ENCODE measurements at places on chromosomes 12 and 14.

GRCh38 chr12:79233341-79233781 is 368.8 kb downstream of the SYT1 start:
- no peak for DNase-seq

DNA sequence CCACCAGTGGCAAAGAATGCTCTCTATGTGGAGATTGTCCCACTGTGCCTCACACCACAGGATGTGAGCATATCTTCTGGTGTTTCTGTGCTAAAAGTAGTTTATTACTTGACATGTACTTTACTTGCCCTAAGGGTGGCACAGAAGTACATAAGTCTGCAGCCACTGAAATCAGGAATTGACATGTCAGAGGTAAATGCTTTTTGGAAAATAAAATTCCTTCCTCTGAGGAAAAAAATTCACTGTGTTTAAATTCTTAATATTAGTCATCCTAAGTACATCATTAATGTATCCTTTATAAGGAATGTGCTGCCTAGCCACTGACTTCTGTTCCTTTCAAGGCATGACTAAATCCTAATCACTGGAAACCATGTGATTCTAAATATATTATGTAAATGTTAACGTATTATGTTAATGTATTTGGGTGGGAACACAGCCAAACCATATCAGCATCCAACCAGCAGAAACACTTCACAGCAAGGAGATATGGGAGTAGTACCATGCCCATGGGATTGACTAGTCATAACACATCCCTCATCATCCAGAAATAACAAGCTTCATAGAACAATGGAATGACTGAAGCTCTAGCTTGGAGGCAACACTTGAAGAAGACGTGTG is 239.7 kb upstream of the PPFIA2 start:
- no peak for DNase-seq

DNA sequence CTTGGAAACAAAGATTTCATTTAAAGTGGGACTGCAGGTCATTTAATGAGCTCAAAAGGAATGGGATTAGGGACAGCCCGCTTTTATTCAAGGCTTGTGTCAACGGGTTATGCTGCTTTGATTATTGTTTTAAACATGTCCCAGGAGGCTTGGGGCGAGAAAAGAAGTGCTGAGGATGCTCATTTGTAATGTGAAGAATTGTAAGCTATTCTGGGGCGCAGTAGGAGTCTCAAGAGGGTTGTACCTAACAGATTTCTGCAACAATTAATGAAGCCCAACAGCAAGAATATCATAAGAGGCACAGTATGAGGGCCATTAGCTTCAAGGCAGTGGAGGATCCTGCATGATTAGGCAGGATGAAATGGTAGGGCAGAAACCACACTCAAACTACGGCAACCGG is 122.5 kb downstream of the KTN1 start:
- DNase-seq: no peak

GRCh38 chr14:90017371-90017770 is 44.4 kb upstream of the KCNK13 start:
- DNase-seq: no peak

DNA sequence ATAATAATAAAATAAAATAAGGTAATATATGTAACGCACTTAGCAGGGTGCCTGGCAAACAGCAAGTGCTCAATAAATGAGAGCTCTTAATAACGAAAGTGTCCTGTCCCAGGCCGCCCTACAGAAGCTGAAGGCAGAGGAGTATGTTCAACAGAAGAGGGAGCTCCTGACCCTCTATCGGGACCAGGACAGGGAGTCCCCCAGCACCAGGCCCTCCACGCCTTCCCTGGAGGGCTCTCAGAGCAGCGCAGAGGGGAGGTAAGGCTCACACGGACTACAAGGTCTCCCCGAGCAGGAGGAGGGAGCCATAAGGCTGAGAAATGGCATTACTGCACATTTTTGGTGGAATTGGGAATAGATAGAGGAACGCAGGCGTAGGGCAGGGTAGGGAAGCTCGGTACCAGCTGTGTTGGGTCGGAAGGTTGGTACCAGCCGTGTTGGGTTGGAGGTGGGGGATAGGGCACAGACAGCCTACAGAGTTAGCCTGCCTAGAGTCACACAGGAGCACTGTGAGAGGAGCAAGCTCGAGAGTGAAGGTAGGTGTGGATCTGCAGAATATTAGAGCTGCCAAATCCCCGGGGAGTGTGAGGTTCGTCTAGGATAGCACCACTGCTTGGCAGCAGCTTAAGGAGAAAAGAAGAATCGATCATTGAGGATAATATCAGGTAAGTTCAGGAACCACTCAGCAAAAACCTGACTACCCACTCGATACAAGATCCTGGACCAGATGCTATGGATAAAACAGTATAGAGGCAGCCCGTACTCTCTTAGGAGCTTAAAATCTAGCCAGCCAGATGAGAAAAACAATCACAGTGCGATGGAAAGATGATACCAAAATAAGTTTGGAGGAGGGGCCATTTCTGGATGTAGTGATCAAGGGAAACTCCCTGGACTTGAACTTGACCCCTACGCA is 15.3 kb downstream of the TNFRSF1A start:
- DNase-seq: peak; percentile 33

Data from CD4-positive, alpha-beta T cell treated with Interleukin-6 for 4 hours (primary cell).